Spinal cord (tissue), 10 donors: ENCODE measurements at places on chromosomes 13 and 19.
A peak's percentile ranks its signal among the peaks of the same experiment; 100 is the strongest.

GRCh38 chr13:114148521-114148855 is 16.1 kb upstream of the RASA3 start:
- DNase-seq, result no peak

DNA sequence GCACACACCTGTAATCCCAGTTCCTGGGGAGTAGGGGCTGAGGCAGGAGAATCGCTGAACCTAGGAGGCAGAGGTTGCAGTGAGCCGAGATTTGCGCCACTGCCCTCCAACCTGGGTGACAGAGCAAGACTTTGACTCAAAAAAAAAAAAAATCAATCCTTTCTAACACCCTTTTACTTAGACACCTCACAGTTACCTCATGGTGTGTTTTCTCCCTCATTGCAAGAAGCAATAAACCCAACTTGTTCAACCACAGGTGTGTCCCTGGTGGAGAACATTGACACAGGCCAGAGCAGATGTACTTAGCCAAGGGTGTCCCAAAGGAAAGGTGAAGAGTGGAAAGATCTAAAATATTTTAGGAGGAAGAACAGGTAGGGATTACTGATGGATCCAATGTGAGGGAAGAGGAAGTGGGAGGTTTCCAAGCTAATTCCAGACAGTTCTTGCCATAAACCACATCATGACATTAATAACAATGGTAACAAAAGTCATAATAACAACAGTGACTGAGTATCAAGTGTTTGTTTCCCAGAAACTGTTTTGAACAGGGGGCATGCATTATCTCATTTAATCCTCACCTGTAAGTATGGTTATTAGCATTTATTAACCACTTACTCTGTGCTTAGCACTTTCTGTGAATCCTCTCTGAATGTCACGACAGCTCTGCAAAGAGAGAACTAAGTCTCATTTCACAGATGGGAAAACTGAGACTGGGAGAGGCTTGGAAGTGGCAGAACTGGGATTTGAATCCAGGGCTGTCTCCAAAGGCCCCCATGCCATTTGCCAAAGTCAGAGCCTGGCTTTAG is 3.1 kb upstream of the LYPD3 start:
- DNase-seq, result no peak

- DNase-seq, result no peak
Observed at GRCh38 chr13:107113387-107113786, 545.5 kb upstream of the ARGLU1 start.

GRCh38 chr13:61045251-61045650 is 370.4 kb downstream of the PCDH20 start:
- DNase-seq, result no peak

DNA sequence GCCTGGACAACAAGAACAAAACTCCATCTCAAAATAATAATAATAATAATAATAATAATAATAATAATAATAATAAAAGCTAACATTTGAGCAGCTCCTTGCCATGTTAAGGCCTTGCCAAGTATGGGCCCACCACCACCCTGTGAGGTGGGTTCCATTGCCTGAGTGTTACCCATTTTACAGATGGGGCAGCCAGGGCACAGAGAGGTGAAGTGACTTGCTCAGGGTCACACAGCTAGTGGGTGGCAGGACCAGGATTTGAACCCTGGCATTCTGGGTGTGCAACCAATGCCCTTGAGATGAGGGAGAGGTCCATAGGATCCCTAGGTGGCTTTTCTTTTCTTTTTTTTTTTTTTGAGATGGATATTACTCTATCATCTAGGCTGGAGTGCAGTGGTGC is 29.5 kb downstream of the ZSWIM4 start:
- no peak for DNase-seq

GRCh38 chr19:11798391-11799330 is at the start of gene ZNF491:
ZNF491 (plus strand) TSS chr19:11798523; CDS start chr19:11805954, 7,431 bp downstream.
- peak; percentile 97 for DNase-seq

DNA sequence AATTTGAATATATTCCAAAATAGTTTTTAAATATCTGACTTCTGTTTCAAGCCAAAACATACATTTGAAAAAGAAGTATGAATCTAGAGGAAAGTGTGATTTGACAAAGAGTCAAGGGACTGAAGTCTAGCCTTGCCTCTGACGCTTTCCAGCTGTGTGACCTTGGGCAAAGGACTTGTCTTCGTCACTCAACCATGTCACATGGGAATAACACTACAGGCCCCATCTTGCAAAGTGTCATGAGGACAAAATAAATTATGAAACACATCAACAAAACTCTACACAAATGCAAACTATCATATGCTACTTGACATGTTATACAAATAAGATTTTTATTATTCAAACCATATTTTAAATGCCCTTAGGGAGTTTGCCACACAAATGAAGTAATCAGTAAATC is 73.0 kb downstream of the CYSLTR2 start:
- DNase-seq, result no peak

- no peak for DNase-seq
Observed at GRCh38 chr19:1847684-1848398, 442 bp downstream of the REXO1 start.

DNA sequence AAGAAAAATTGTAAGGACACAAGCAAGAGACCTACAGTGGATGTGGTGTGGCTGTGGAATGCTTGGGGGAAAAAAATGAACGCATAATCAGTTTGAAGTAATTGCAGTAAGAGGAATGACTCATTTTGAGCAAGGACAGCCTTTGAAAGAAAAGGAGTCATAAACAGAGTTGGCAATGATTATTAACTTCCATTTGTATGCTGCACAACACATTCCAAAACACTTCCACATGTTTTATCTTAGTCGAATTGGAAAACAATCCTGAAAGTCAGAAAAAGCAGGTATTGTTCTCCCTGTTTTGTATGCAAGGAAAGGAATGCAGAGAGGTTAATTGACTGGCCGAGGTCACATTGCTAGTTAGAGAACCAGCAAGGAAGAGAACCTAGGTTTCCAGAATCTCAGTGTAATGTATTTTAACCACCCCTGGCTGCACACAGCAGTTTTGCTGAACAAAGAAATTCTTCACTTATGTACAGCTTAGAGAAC is 630.0 kb upstream of the MIR17HG start:
- peak; percentile 55 for DNase-seq

- peak; percentile 50 for DNase-seq
Observed at GRCh38 chr19:1503089-1503924, 9.5 kb downstream of the ADAMTSL5 start.

- DNase-seq, result no peak
Observed at GRCh38 chr13:96710166-96710862, 284.0 kb downstream of the OXGR1 start.

GRCh38 chr19:34639491-34640085 is 37.4 kb downstream of the SCGB2B2 start:
- DNase-seq, result peak; percentile 49

- DNase-seq, result no peak
Observed at GRCh38 chr13:91264484-91264883, 83.0 kb upstream of the MIR17HG start.

- no peak for DNase-seq
Observed at GRCh38 chr13:109255141-109255856, 531.1 kb downstream of the IRS2 start.

DNA sequence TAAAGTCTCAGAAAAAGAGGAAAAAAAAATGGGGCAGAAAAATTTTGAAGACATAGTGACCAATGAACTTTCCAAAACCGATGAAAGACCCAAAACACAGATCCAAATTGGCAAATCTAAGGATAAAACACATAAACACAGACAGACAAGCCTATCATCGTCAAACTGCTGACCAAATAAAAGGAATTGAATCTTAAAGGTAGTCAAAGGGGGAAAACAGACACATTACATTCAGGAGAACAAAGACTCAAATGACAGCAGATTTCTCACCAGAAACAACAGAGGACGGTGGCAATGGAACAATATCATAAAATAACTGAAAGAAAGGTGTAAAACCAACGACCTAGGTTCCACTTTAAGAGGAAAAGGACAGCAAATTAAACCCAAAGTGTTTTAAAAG is 10.2 kb downstream of the RBM26 start:
- DNase-seq, result no peak

DNA sequence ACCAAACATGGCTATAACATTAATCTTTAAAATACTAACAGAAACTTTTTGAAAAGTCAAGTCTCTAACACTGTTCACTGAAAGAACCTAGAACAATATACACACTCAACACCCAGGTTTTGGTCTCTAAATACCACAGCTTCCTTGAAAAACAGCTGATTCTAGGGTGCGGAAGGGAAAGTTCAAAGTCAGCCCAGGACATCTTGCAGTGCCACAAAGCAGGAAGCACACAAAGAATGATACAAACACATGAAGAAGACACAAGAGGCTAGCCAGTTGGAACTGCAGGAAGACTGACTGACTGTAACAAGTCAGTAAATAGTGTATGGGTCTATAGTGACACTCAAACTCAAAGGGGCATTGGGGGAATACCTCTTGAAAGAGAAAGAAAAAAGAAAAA is 4.6 kb downstream of the DEDD2 start:
- DNase-seq, result no peak

DNA sequence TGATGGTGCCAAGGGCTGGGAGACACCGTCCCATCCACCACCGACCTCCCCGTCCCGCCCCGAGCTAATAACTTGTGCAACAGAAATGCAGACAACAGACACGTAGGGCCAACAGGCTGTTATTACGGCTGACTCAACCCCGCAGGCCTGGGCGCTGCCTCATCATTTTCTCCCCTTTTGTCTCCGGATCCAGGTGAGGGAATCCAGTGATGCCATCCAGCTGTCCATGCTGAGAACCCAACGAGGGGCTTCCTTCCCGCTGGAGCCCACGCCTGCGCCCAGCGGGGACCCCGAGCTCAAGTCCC is 6.4 kb upstream of the DIRAS1 start:
- DNase-seq, result no peak

GRCh38 chr13:21753117-21753729 is 82.3 kb downstream of the FGF9 start:
- no peak for DNase-seq

DNA sequence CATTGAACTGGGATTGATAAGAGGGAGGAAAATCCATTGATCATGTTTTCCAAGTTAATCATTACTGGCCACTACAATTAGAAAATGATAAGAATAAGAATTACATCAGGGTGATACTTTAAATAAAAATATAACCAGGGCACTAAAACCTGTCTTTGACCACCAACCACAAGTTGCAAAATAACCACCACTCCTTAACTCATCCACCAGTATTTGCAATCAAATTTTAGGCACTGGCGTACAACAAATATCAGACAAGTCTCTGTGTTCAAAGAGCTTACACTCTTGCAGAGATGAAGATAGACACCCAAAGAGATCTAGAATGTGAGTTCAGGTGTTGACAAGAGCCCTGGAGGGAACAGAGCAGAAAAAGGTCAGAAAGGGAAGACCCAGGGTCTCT is 514 bp downstream of the CEACAM3 start:
- DNase-seq, result no peak

- DNase-seq, result no peak
Observed at GRCh38 chr19:35863018-35863417, 5.4 kb upstream of the APLP1 start.

DNA sequence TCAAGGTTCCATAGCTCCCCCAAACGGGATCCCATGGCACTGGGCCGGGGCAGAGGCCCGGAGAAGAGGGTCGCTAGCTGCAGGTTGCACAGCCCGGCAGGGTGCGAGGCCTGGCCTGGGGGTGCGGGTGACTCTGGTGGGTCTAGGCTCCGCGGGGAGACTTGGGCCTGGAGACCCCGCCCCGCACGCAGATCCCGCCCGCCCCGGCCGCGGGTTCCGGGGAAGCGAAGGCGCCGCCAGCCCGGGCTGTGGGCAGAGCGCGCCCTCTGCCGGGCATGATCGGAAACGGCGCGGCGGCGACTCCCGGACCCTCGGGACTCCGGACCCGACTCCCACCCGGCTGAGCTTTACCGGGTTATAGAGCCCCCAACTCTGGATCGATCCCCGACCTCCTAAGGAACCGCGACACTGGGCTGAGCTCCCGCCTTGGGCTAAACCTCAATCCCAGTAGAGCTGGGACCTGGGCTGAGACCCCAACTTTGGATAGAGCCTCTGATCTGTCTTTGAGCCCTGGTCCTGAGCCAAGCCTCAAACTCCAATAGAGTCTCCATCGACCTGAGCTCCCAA is 3.1 kb upstream of the TNFAIP8L1 start:
- DNase-seq, result peak; percentile 83

DNA sequence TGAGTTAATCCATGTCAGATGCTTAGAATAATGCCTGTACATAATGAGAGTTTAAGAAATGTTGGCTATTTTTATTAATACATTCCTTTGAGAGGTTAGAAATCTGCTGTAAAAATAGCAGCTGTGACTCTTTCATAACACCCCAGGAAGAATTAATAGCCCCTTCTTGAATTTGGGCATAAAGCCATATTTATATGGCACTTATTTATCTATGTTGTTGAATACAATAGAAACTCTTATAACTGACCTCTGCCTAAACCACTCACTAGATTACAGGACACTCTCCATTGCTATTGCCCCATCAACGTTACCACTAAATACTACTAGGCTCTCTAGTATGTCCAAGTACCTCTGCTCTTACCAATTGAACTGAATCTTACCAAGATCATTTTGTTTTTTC is 16.3 kb downstream of the NEK5 start:
- no peak for DNase-seq

- no peak for DNase-seq
Observed at GRCh38 chr13:43666403-43666802, 120.4 kb downstream of the ENOX1 start.

- no peak for DNase-seq
Observed at GRCh38 chr13:34038541-34039068, 220.7 kb downstream of the RFC3 start.

GRCh38 chr13:103101500-103101899 is 35.3 kb upstream of the SLC10A2 start:
- no peak for DNase-seq

DNA sequence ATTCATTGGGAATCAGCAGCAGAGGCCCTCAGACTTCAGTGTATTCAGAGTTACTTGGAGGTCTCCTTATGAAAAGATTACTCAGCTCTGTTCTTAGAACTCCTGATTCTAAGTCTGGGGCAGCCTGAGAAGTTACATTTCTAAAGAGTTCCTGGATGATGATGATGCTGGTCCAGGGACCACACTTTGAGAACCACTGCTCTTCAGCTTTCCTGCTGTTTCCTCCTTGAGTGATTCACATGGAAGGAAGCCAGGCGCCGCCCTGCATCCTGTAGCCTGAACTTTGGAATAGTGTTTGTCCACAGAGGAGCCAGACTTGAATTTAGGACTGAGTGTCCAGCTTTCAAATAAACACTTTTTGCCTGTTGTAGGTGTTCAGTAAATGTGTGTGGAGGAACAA is 2.9 kb downstream of the CEBPG start:
- no peak for DNase-seq

- DNase-seq, result no peak
Observed at GRCh38 chr19:16045171-16045570, 31.1 kb upstream of the TPM4 start.

- DNase-seq, result no peak
Observed at GRCh38 chr19:54339646-54340358, 840 bp upstream of the LILRA4 start.

DNA sequence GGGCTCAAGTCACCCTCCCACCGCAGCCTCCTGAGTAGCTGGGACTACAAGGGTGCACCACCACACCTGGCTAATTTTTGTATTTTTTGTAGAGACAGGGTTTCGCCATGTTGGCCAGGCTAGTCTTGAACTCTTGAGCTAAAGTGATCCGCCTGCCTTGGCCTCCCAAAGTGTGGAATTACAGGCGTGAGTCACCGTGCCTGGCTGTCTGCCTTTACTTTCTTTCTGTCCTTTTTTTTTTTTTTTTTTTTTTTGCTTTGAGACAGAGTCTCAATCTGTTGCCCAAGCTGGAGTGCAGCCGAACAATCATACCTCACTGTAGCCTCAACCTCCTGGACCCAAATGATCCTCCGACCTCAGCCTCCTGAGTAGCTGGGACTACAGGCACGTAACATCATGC is 25.0 kb upstream of the OR1M1 start:
- DNase-seq, result no peak

GRCh38 chr13:25881136-25881926 is 170.5 kb downstream of the SHISA2 start:
- no peak for DNase-seq

- no peak for DNase-seq
Observed at GRCh38 chr19:8926341-8926740, 83.9 kb downstream of the MUC16 start.
